ENCODE measurements at places on chromosomes 6 and 20.

DNA sequence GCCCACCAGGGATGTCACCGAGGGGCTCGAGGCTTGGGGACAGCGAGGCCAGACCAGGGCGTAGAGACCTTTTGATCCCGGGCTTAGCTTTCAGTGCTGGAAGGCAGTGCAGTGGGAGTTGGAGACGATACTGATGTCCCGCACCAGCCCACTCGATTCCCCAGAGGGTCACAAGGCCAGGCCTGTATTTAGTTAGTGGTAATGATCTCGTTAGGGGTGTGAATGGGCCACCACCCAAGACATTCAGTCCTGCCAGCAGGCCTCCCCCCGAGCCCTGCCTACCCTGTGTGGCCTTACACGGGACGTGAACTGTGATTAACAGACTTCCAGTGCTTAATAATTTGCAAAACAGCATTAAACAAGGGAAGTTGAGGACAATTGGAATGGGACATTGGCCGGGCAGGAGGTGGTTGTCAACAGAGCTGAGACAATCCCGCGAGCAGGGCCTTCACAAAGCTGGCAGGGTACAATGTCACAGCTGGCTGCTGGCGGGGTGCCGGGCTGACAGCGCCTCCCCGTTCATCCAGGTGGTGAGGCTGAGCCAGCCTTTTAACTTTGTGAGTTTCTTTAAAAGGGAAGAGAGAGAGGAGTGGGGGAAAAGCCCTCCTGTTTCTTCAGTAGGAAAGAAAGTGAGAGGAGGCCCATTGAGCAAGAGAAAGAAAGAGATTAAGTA lies 175.3 kb upstream of the RALGAPA2 start:
- no peak for DNase-seq

DNA sequence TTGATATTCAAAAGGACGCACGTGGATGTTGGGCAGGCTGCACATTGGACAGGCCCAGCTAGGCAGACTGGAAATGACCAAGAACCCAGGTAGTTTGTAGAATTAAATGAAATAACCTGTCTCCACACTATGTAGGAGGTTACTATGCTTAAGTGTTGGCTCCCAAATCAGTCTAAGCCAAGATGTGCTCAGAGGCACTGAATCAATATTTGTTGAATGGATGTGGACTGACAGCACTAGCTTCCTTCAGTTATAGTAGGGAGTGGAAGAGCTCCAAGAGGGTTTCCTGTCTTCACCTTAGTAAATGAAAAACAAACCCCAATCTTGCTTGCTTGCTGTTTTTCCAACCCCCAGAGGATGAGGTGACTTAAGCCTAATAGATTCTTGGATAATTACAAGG lies 180.5 kb downstream of the JARID2 start:
- no peak for DNase-seq

DNA sequence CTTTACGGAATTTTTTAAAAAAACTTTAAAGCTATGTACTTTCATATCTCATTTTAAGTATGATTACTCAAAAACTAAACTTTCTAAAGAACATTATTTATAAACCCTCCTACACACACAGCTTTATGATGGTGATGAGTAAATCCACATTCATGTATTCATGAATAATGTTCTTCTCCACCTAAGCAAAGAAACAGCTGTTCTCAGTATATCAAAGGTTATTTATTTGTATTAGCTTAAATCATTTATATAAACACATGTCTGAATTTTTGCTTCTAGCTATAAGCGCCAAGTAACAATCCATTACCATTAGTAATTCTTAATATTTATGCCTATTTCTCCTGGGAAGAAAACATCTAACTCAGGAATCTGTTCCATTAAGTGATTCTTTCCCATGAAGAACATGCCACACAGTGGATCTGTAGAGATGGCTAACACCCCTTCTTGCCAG lies 63.3 kb downstream of the SMLR1 start:
- no peak for DNase-seq

GRCh38 chr6:128574402-128574801 lies 54.0 kb upstream of the PTPRK start:
- no peak for DNase-seq

GRCh38 chr20:58762120-58762519 lies 69.5 kb downstream of the NPEPL1 start:
- DNase-seq = no peak

GRCh38 chr6:37665304-37665703 lies 32.4 kb downstream of the MDGA1 start:
- DNase-seq = no peak

GRCh38 chr6:2993755-2994317 lies 5.9 kb upstream of the NQO2 start:
- no peak for DNase-seq

DNA sequence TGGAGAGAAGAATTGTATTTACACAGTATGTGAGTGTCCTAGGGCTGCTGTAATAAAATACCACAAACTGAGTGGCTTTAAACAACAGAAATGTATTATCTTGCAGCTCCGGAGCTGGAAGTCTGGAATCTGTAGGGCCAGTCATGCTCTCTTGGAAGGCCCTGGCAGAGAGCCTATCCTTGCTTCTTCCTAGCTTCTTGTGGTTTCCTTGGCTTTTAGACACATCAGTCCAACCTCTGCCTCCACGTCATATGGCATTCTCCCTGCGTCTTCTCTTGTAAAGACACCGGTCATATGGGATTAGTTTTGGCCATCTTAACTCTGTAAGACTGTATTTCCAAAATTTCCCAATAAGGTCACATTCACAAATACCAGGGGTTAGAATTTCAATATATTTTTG lies 10.8 kb downstream of the FNDC1 start:
- DNase-seq = no peak

GRCh38 chr6:72972579-72972978 lies 252.7 kb downstream of the KHDC1L start:
- no peak for DNase-seq

GRCh38 chr6:110800839-110801196 lies 14.5 kb downstream of the CDK19 start:
- DNase-seq = no peak

DNA sequence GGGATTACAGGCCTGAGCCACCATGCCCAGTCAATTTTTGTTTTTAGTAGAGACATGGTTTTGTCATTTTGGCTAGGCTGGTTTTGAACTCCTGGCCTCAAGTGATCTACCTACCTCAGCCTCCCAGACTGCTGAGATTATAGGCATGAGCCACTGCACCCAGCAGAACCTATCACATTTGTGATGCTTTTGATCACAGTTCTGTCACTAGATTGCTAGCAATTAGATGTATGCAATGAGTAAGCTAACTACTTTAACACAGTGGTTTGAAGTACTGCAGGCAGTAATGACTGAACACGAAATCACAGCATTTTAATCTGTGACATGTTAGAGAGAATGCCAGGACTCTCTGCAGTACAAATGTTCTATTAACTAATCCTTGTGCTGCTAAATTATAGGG lies 19.6 kb upstream of the SAMHD1 start:
- DNase-seq = no peak

- no peak for DNase-seq
Observed at GRCh38 chr6:56437171-56437900, 190.0 kb upstream of the COL21A1 start.

GRCh38 chr6:130029163-130029562 lies 10.8 kb downstream of the L3MBTL3 start:
- peak; percentile 23 for DNase-seq

DNA sequence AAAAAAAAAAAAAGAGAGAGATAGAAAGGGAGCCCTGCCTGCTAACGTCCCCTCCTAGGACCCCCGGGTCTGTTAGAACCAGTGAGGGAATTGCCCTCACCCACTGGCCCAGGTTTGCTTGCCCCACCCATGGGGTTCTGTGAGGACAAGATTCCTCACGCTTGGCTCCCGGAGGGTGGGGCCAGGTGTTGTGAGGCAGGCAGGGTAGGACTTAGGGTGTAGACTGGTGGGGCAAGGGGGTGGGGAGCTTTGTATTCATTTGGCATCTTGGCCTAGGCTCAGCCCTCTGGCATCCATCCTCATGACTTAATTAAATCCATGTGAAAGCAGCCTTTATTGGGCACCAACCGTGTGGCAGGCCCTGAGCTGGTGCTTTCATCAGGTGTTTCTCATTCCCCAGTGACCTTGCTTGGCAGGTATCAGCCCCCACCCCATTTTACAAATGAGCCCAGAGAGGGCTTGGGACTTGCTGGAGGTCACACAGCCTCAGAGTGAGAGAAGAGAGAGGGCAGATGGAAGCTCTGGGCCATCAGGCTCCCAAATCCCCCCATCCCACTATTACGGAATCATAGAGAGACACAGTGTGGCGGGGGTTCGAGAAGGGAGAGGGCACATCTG lies 19.0 kb downstream of the RAB44 start:
- DNase-seq = no peak

- no peak for DNase-seq
Observed at GRCh38 chr6:109896341-109896740, 81.8 kb upstream of the GPR6 start.

GRCh38 chr6:106334646-106335448 lies 9.3 kb upstream of the ATG5 start:
- peak; percentile 38 for DNase-seq

- no peak for DNase-seq
Observed at GRCh38 chr20:21508230-21509078, 5.4 kb downstream of the NKX2-2 start.

- DNase-seq = no peak
Observed at GRCh38 chr20:62227977-62228958, 8.2 kb upstream of the HRH3 start.

GRCh38 chr20:58374906-58375758 lies 13.9 kb upstream of the VAPB start:
- no peak for DNase-seq

DNA sequence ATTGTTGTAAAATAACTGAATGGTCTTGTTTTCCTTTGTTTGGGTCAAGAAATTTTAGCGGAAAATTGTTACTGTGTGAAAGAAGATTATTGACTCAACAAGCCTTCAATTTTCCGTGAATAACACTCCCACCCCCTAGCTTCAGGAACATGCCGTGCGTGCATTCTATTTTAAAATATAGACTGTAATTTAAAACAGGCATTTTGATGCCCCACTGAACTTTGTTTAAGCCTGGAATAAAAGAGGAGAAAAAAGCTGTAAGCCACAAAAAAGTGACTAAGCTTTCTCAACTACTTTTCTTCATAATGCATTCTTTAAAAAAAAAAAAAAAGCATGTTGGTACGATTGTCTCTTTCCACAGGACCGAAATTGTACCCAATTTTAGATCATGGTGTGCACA lies 166.0 kb downstream of the ARID1B start:
- DNase-seq = no peak

GRCh38 chr6:11277275-11278206 lies 45.1 kb upstream of the NEDD9 start:
- DNase-seq = no peak

GRCh38 chr20:48585061-48585870 lies 242.5 kb downstream of the PREX1 start:
- no peak for DNase-seq

DNA sequence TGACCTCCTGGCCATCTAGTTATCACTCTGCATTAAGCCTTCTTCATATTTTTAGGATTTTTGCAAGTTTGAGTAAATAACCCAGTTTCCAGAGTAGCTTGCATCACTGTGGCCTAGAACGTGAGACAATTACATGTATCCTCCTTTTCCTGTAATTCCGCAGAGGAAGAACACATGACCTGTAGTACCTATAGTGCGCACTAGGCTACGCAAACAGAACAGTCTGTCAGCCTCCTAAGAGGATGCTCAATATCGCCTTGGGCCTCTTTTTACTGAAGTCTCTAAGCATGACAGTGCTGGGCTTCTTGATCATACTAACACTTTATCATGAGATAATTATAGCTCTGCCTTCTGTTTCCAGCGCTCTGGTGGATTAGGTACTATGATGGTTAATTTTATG lies 20.2 kb upstream of the NR2E1 start:
- DNase-seq = no peak

- DNase-seq = no peak
Observed at GRCh38 chr6:26336355-26337198, 28.4 kb upstream of the BTN3A2 start.

- DNase-seq = no peak
Observed at GRCh38 chr6:125114248-125114858, 39.2 kb upstream of the TPD52L1 start.

- no peak for DNase-seq
Observed at GRCh38 chr20:60573003-60573680, 614.9 kb downstream of the CDH26 start.

GRCh38 chr20:3819411-3820047 lies 818 bp upstream of the AP5S1 start:
- no peak for DNase-seq

- no peak for DNase-seq
Observed at GRCh38 chr6:12096342-12096741, 84.2 kb downstream of the HIVEP1 start.

GRCh38 chr6:82260997-82261732 lies 13.6 kb upstream of the IBTK start:
- DNase-seq = no peak

- no peak for DNase-seq
Observed at GRCh38 chr6:68559716-68560115, 75.4 kb upstream of the ADGRB3 start.

- DNase-seq = no peak
Observed at GRCh38 chr6:78268591-78269452, 598.5 kb upstream of the IRAK1BP1 start.

GRCh38 chr6:146985111-146985510 lies 219.1 kb upstream of the STXBP5 start:
- no peak for DNase-seq

- no peak for DNase-seq
Observed at GRCh38 chr6:1701668-1702353, 92.1 kb downstream of the FOXC1 start.

GRCh38 chr6:135850882-135851281 lies 619 bp upstream of the PDE7B start:
- no peak for DNase-seq

- no peak for DNase-seq
Observed at GRCh38 chr6:74956559-74957428, 249.1 kb downstream of the COL12A1 start.

GRCh38 chr20:9166153-9166780 lies 97.4 kb downstream of the PLCB4 start:
- DNase-seq = no peak

- DNase-seq = no peak
Observed at GRCh38 chr6:85044361-85044760, 280.0 kb upstream of the TBX18 start.

DNA sequence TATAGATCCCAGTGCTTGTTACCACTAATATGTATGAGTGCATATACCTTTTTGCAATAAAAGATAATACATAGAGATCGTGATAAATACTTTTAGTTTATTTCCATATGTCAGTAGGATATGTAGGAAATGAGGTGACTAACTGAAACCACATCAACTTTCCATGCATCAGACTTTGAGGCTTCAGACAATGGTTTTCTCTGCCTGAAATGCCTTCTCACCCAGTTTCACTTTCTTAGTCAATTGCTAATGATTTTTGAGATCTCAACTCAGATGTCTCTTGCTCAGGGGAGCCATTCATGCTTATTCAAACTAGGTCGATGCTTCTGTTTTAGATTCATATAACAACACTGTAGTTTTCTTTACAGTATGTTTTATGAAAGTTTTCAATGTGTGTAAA lies 626.6 kb upstream of the ADGRB3 start:
- DNase-seq = no peak

GRCh38 chr20:44900231-44900854 lies 9.5 kb upstream of the PABPC1L start:
- no peak for DNase-seq

GRCh38 chr20:37856932-37857660 lies 45.8 kb upstream of the VSTM2L start:
- DNase-seq = no peak

Measured in stimulated activated CD4-positive, alpha-beta T cell treated with anti-CD3 and anti-CD28 coated beads, Interleukin-4, amount 100 ng/mL, for 4 hours (primary cell).